Hippocampal formation (tissue), 2 donors: ENCODE measurements at places on chromosomes 1 and 21.

GRCh38 chr21:45326891-45327440 lies 39.3 kb upstream of the POFUT2 start:
- no peak for DNase-seq

DNA sequence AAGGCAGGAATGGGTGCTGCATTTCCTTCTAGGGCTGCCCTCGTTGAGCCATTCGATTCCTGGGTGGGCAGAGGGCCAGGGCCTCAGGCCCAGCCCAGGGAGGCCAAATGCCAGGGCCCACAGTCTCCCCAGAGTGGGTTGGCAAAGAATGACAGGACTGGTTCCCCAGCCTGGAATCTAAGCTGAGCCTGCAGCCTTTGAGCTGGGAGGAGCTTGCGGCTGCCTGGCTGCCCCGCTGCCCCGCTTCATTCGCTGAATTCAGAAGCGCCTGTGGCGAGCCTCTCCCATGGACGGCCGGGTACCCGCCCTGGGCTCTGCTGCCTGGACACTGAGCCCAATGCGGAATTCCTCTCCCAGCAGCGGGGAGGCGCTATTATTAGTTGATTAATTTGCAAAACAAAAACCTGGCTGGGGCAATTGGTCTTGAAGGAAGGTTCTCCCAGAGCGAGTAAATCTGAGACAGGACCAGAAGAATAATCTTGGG lies 32.3 kb upstream of the TARDBP start:
- DNase-seq = peak; percentile 86

- DNase-seq = no peak
Observed at GRCh38 chr1:12627296-12627695, 9.3 kb upstream of the DHRS3 start.

DNA sequence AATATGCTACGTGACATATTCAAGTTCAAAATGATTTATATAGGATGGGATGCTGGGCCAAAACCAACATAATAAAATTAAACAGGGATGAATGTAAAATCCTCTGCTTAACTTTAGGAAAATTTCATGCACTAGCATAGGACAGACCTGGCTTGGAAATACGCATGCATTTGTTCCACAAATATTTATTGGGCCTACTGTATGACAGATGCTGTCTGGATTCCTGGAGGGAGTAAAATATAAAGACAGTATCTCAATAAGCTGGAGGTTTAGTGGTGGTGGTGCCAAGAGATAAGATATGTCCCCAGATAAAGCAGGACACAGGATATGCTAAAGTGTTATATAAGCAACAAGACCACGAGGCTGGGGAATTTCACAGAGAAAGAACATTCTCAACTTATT lies 15.1 kb downstream of the RCSD1 start:
- DNase-seq = no peak

DNA sequence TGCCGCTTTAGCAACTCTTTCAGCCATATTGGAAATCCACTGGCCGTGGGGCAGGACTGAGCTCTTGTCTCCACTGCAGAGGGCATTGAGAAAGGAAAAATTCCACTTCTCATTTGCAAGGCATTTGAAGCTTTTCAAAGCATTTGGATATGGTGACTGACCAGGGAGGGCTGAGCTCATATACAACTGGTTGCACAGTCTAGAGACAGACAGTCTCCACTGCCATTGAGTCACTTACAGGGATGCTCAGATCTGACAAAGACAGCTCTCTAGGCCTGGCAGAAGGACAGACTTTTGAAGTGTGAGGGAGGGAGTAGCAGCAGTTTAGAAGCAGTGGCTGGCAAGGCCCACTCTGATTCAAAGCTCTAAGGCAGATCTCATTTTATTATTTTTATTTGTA lies 24.2 kb downstream of the NCF2 start:
- DNase-seq = no peak

- peak; percentile 76 for DNase-seq
Observed at GRCh38 chr1:115976062-115976920, at the start of gene SLC22A15. Gene SLC22A15 (plus strand): TSS chr1:115976513. CDS start chr1:115976628, 115 bp downstream.

GRCh38 chr1:63818567-63819325 lies 44.9 kb downstream of the ROR1 start:
- DNase-seq = no peak

GRCh38 chr1:57518496-57518895 lies 94.6 kb upstream of the DAB1 start:
- DNase-seq = no peak

GRCh38 chr1:154822233-154822632 lies 47.8 kb downstream of the KCNN3 start:
- no peak for DNase-seq

- DNase-seq = no peak
Observed at GRCh38 chr1:12434174-12434573, 183.8 kb downstream of the DHRS3 start.

DNA sequence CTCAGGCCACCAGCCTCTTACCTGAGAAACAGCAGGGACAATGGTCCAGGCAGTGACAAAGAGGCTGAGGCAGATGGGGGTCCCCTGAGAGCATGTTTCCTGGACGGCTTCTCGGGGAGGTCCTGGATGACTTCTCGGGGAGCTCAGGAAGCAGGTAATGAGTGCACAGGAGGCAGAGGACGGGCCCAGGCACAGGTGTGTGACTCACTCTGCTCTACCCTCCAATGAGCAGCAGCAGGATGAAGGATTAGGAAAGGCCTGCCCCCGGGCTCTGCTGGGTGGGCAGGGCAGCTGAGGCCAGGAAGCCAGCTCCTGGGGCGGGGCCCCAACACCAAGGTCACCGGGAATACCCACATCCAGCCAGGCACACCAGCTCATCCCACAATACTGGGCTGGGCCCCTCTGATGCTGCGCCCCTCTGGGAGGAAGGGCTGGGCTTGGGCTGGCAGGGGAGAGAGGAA lies 17.2 kb upstream of the PTAFR start:
- no peak for DNase-seq

DNA sequence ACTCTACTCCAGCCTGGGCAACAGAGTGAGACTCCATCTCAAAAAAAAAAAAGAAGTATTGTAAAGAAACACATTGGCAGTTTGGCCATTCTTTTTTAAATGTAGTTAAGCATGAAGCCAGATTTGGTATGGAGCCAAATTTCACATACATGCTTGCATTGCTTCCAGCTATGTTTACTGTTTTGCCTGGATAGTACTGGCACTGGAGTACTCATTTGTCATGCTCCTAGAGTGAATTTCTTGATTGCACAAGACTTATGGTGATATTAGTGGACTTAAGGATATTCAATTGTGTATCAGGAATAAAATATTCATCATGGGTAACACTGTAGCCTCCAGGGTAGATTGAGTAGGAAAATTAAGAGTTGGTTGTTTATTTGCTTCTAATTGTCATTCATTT lies 24.5 kb upstream of the SLC9A1 start:
- DNase-seq = no peak

GRCh38 chr1:53810497-53810896 lies 27.6 kb downstream of the NDC1 start:
- DNase-seq = no peak

GRCh38 chr21:34353182-34353581 lies 10.6 kb upstream of the KCNE2 start:
- DNase-seq = no peak

DNA sequence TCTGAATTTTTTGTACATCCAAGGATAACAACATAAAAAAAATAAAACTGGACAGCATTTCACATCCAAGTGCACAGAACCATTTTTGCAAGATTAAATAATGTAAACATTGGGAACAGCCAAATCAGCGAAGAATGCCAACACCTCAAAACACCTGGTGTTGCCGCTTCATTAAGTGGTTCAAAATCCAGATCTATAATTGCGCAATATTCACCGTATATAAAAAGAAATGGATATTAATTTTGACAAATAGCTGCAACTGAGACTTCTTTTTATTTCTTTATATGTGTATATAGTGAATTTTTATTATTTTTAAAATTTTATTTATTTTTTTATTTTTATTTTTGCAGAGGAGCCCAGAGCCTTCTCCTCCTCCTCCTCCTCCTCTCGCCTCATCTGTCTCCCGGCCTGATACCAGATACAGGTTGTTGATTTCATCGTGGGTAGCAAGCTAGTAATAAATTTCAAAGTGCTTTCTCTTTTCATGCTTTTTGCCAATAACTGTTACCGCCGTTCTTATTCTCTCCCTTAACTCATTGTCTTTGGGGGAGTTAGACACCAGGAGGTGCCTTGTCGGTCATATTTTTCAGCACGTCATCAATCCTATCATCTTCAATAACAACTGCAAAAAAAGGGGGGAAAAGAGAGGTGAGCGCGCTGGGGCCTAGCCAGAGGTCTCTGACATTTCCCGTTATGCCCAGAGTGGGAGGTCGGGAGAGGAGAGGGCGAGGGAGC lies 2.7 kb downstream of the CAMK2N1 start:
- no peak for DNase-seq

- no peak for DNase-seq
Observed at GRCh38 chr1:47697616-47698335, 259.9 kb downstream of the FOXD2 start.

GRCh38 chr1:234276151-234276788 lies 97.0 kb upstream of the COA6 start:
- no peak for DNase-seq

DNA sequence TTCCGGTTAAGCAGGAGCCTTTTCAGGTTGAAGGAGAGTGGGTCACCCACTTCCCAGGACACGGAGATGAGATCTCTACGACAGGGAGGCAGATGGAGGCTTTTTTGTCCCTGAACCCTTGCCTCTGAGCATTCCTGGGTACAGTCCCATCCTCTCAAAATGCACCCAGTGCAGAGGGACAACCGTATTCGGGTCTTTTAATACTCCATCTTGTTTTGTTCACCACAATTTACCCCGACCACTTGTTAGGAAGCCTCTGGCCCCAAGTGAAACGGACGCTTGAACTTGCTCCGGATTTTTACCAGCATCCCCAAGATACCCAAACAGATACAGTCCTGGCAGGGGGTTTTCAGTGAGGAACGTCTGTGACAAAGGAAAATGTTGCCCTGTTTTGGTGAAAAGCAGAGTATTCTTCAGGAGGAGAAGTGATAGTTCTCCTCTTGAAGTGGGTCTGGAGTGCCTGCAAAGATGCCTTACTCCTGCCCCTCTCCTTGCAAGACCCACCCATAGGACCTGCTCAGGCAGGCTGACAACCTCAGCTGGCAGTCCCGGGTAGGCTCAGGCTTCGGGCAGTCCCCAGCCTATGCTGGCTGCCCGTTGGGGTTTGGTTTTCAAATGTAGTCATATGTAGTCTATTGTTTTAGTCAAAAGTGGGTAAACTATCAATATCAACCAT lies 669 bp upstream of the ARL8A start:
- DNase-seq = no peak

- DNase-seq = peak; percentile 59
Observed at GRCh38 chr1:156129687-156130577, 15.4 kb downstream of the LMNA start.

GRCh38 chr1:236065509-236066005 lies 667 bp upstream of the NID1 start:
- DNase-seq = no peak

- DNase-seq = no peak
Observed at GRCh38 chr1:2136386-2137235, 58.0 kb downstream of the FAAP20 start.

- DNase-seq = no peak
Observed at GRCh38 chr1:18978706-18979105, 22.2 kb upstream of the IFFO2 start.

DNA sequence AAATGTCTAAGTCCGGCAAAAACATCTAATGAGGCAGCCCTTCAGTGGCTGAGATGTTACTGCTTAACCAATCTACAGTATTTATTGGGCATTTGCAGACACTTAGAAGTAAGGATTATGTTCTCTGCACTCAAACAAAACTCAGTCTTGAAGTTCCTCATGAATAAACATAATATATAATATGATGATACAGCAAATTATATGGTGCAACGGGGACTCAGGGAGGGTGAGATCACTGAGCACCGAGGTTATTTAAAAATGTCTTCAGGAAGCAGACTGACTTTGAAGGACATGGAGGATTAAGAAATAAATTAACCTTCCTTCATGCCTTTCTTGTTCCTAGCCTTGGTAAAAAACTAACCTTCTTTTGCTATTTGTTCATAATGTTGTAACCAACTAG lies 27.9 kb downstream of the WDR64 start:
- no peak for DNase-seq

DNA sequence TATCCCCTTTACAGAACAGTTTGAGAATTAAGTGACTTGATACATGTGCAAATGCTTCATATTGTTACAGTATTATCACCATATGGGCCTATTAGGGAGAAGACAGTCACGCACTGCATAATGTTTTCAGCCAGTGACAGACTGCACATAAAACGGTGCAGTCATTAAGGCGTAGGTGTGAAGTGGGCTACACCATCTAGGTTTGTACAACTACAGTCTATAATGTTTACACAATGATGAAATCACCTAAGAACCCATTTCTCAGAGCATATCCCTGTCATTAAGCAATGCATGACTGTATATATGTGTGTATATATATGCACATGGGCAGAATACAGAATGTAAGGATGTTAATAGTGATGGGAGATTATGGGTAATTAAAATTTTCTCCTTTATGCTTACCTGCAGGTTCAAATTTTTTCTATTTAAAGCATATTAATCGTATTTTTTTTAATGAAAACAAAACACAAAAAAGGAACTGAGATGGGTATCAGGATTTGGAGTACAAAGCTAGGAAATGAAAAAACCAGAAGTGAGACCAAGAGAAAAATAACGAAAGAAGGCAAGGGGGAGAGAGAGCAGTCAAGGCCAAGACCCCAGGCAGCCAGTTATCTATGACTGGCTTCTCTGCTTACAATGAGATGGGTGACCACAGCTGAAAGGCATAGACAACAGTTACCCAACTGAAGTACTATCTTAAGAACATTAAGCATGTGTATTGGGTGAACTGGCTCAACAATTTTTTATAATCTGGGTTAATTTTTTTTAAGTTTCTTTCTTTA lies 122.9 kb upstream of the DAB1 start:
- no peak for DNase-seq

- DNase-seq = no peak
Observed at GRCh38 chr1:87501738-87502137, 173.1 kb downstream of the LMO4 start.

GRCh38 chr1:116724765-116725375 lies 29.4 kb upstream of the CD2 start:
- no peak for DNase-seq

DNA sequence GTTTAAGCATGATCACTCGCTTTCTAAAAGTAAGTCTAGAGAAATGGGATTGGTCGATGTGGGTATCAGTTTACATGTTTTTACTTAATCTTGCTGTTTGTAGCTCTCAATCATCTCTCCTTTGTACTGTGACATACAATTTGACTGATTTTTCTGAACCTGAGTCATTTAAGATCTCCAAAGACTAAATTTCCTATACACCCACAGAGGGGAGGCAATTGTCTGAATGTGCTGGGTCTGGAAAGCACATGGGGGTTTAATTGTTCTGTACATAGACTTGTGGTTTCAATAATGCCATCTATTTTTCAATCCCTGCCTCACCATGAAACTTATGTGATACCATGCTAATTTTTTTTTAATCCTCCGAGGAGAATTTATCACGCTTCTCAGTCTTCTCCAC lies 65.8 kb downstream of the USP25 start:
- no peak for DNase-seq
